ENCODE measurements at places on chromosomes 12 and 14.

DNA sequence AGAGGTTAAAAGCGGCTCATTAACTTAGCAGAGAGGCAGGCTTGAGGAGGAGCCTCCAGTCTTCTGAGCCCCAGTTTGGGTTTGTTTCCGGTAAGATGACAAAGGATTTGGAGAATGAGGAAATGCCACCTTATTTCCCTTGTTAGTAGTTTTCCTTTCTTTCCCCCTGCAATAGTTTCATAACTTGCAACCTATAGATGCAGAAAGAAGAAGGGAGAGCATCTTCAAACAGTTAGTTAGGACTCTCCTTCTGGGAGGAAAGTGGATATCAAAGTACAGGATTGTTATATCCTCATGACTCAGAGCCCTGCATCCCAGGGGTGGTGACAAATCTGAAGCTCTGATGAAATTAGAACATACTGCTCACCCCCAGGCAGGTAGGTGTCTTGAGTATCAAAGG, 180.7 kb upstream of the SLC38A2 start:
- DNase-seq: peak; percentile 60

GRCh38 chr12:11500188-11500860, 105.0 kb upstream of the PRB2 start:
- DNase-seq: peak; percentile 77

GRCh38 chr14:64705381-64706118, 1.3 kb downstream of the PLEKHG3 start:
- no peak for DNase-seq

- DNase-seq: no peak
Observed at GRCh38 chr12:65594409-65594808, 229.9 kb upstream of the HMGA2 start.

DNA sequence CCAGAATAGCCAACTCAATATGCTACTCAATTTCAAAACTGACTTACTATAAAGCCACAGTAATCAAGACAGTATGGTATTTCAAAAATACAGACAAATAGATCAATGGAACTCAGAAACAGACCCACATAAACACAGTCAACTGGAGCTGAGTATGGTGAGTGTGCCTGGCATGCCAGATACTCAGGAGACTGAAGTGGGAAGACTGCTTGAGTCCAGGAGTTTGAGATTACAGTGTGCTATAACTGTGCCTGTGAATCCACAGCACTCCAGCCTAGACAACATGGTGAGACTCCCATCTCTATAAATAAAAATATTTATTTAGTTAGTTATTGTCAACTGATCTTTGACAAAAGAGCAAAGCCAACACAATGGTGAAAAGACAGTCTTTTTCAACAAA, 81.8 kb downstream of the NUMB start:
- no peak for DNase-seq

GRCh38 chr12:49144384-49144783, 13.2 kb upstream of the TUBA1B start:
- no peak for DNase-seq

GRCh38 chr14:92729634-92730358, 18.6 kb downstream of the LGMN start:
- peak; percentile 81 for DNase-seq

DNA sequence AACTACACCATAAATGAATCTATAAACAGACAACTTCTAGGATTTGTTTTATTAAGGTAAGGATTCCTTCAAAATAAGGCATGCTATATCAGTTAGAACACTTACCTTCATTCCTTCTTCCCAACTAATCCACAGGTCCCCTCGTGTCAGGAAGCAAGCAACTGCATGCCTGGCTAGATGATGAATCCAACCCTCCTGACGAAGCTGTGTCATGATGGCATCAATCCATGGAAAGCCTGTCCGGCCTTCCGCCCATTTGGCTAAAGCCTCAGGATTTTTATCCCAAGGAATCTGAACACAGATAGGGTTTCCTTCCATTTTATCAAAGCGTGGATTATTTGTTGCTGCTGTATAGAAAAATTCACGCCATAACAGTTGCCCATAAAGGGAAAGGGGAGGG, 12.5 kb upstream of the MTERF2 start:
- no peak for DNase-seq

DNA sequence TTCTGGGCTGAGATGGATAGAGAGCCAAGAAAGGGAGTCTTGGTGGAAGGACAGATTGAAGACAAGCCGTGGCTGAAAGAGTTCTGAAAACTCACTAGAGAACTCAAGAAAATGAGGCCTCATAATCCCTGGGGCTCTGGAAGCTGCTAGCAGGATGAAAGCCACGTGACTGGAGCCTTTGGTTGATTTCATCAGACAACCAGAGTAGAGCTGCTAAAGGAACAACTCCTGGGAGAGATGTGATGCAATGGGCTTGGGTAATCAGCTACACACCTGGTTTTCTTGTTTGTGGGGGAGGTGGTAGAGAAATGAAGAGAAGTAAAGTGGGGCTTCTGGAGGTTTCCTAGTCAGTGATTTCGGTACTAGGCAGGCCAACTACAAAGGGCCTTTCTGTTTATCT, 13.4 kb downstream of the CSRNP2 start:
- DNase-seq: peak; percentile 48

- peak; percentile 19 for DNase-seq
Observed at GRCh38 chr14:52998376-52999015, 47.6 kb upstream of the FERMT2 start.

- no peak for DNase-seq
Observed at GRCh38 chr12:2011643-2012607, 7.7 kb upstream of the DCP1B start.

GRCh38 chr12:6866163-6866919, 990 bp upstream of the TPI1 start:
- DNase-seq: no peak

DNA sequence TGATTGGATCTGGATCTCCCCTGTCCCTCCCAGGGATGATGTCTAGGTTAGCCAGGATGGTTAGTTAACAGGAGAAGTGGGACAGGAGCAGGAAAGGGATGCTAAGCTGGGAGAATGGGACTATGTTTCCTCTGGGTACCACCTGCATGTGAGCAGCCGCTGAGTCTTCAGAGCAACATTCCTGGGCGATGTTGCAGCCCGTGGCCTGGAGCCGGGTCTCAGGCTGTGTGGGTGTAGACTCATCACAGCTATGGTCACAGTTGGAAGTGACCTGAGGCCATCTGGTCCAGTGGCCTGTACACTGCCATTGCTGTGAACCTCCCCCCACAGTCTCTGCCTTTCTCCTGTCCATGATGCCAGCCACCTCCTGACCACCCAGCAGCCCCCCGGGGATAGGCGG, 422.6 kb downstream of the DPF3 start:
- DNase-seq: no peak
